ENCODE measurements at places on chromosomes 13 and 19. TPM values are rescaled to one million over a fixed set of nuclear protein-coding genes. Genes with fewer than 3 reads are reported as not detected.

DNA sequence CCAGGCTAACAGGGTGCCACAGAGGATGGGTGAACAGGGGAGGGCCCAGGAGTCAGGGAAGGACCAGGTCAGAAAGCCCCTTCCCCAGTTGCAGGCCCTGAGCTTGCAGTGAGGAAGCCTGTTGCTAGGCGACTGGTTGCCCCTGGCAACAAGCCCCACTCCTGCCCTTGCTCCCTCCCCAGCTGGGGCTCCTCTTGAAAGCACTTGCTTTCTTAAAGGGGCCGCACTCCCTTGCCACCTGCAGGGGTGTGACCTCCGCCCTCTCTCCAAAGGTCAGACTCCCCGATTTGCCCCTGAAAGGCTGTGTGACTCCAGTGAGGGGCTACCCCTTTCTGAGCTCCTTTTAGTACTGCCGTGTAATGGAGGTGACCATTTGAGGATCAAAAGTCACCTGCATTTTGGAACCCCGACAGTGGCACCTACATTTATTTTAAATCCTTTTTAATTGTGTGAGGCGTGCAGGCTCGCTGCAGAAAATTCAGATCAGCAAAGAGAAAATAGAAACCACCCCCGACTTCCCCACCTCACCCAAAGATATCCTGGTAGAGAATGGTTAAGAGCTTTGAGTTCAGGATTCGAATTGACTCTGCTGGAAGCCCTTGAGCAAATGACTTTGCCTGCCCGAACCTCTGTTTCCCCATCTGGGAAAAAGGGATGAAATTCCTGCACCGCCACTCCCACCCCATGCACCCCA, 4.8 kb downstream of the FCHO1 start:
- peak; percentile 71 for DNase-seq

GRCh38 chr13:114035583-114036531, 62.0 kb upstream of the C13orf46 start:
- no peak for DNase-seq

DNA sequence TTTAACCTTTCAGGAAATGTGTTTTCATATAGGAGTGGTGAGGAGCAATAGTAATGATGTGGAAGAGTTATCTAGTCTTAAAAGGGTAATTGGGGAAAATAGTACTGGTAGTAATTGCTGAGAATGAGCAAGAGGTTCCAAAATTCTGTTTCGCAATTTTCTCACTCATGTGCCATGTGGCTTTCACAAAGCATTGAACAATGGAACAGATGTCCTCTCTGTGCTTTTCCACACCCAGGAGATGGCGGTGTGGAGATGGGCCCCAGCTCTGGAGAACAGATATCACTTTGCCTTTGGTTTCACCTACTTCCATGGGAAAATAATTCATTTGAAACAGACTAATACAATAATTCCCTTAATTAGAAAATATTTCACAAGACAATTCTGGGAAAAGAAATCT, 170.0 kb upstream of the SLC10A2 start:
- DNase-seq, result no peak

Gene LILRB4
- not detected for total RNA-seq

GRCh38 chr13:82358284-82358683, 1524.0 kb downstream of the SLITRK1 start:
- no peak for DNase-seq

- DNase-seq, result no peak
Measured at GRCh38 chr19:11046605-11047354, 42.5 kb upstream of the LDLR start.

Gene FSD1
- total RNA-seq, result 23.1 TPM

DNA sequence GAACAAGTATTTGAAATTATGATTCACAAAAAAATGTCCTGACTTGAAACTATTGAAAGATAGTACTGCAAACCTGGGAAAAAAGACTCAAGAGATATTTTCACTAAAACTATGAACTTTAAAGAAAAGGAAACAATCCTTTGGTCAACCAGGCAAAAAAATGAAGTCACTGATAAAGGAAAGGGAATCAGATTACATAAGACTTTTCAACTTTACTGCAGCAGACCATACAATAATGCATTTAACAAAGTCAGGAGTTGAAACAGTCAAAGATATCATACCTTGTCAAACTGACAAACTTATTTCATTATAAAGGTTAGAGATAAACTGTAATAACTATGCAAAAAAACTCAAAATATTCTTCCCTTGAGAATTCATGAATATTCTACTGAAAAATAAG, 361.6 kb downstream of the DLEU7 start:
- no peak for DNase-seq

Gene GIPC3
- total RNA-seq, result 0.51 TPM

GRCh38 chr19:45136507-45137178, 24.1 kb downstream of the NKPD1 start:
- DNase-seq, result no peak

Gene F10
- total RNA-seq, result not detected

Gene ATP7B
- 1.4 TPM for total RNA-seq

DNA sequence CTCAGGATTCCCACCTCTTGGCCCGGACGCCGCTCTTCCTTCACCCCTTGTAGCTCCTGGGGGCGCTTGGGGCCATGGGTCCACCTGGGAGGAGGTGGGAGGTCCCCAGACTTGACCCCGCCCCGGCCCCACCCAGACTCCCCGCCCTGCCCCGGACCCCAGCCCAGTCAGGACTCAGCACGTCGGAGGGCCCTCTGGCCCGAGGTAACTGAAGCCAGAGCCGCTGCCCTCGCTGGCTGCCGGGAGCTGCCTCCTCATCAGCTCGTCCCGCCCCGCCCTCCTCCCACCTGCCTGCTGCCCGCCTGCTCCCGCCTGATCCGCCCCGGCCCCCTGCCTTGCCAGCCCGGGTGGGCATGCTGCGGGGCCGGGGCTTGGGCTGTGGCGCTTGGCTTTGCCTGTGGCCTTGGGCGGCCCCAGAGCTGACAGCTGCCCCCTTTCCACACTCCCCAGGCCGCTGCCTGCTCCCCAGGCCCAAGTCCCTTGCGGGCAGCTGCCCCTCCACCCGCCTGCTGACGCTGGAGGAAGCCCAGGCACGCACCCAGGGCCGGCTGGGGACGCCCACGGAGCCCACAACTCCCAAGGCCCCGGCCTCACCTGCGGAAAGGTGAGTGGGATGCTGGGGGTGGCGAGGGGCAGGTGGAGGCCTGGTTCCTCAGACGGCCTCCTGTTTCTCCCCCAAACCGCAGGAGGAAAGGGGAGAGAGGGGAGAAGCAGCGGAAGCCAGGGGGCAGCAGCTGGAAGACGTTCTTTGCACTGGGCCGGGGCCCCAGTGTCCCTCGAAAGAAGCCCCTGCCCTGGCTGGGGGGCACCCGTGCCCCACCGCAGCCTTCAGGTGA, 9.4 kb downstream of the ARHGAP33 start:
- no peak for DNase-seq
